Tongue (tissue), 3 donors: ENCODE measurements at places on chromosomes 5 and 9.

DNA sequence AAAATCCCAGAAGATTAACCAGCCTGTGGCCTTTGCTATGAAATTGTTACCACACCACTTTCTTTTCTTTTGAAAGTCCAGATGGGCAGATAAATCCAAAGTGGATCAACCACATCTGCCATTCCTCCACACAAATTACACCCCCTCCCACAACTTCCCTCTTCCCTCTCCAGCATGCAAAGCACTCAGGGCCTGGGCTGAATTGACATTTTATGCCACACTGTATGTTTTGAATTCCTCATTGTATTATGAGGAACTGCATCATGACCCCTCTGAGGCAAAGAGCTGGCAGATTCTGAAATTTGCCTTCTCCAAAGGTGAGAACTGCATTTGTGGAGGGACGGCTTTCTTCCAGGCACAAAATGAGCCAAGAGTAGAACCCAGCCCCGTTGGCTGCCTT is 589.2 kb upstream of the KLF4 start:
- peak; percentile 60 for DNase-seq

GRCh38 chr5:179289756-179290385 is 55.4 kb downstream of the ADAMTS2 start:
- no peak for DNase-seq

- DNase-seq: no peak
Observed at GRCh38 chr5:141799507-141800167, 78.6 kb downstream of the PCDH1 start.

GRCh38 chr5:129271308-129271707 is 176.8 kb downstream of the ISOC1 start:
- no peak for DNase-seq

- no peak for DNase-seq
Observed at GRCh38 chr5:104355350-104355749, 792.8 kb upstream of the NUDT12 start.

DNA sequence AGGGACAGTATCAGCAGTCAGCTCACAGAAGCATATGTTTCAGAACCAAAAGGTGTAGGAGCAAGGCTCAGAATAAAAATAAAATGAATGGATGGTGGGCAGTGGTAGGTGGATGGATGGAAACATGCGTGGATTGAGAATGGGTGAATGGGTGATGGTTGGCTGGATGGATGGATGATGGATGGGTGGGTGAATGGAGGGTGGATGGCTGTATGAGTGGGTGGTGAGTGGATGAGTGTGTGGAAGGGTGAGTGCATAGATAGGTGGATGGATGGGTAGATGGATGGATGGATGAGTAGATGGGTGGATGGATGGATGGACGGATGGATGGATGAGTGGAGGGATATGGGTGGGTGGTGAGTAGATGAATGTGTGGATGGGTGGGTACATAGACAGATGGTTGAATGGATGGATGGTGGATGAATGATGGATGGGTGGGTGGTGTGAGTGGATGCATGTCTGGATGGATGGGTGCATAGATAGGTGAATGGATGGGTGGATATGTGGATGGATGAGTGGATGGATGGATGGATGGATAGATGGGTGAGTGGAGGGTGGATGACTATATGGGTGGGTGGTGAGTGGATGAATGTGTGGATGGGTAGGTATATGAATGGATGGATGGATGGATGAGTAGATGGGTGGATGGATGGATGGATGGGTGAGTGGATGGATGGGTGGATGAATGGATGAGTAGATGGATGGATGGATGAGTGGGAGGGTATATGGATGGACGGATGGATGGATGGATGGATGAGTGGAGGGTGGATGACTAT is 164.2 kb downstream of the C9orf50 start:
- DNase-seq: no peak

DNA sequence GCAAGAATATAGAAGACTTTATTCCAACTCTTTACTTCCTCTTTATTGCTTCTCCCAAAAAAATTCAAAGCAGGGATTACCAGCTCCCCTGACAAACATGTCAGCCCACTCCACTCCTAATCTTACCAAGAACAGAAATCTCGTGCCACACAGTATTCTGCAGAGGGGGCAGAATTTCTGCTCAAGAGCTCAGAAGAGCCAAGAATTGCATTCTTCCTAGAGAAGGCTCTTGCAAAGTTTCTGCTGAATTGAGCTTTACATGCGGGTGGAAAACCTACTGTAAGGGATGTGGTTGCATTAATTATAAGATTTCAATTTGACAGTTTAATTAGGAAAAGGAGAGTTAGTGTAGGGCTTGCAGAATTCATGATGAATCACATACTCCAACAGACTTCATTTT is 428.5 kb downstream of the CETN3 start:
- no peak for DNase-seq
